ENCODE measurements at places on chromosomes 16 and 17. TPM values are rescaled to one million over a fixed set of nuclear protein-coding genes. Genes with fewer than 3 reads are reported as not detected.

Gene LRRC75A
- 3.9 TPM for polyA plus RNA-seq

Gene TEKT1
- 0.62 TPM for polyA plus RNA-seq

Gene TMEM92
- 2.2 TPM for polyA plus RNA-seq

Gene HOXB1
- polyA plus RNA-seq = 0.38 TPM

Gene SRCIN1
- polyA plus RNA-seq = 3.7 TPM

Gene YWHAE
- 1,129 TPM for polyA plus RNA-seq

Gene GALNS
- 22.2 TPM for polyA plus RNA-seq

Gene ZNF821
- 26.2 TPM for polyA plus RNA-seq

Gene DPEP1
- 29.0 TPM for polyA plus RNA-seq

Gene FBXO39
- polyA plus RNA-seq = 0.17 TPM

Gene ABCC11
- 0.20 TPM for polyA plus RNA-seq

Data from left kidney (tissue), 8 donors.